SJSA1 (cell line): ENCODE measurements at places on chromosomes 7 and 10. TPM values are rescaled to one million over a fixed set of nuclear protein-coding genes. Genes with fewer than 3 reads are reported as not detected.

The CCDC172 gene
- not detected in 2 replicates for total RNA-seq

The NPY4R gene
- total RNA-seq: 0.06 and 0.71 TPM in 2 replicates

- no peak for DNase-seq
These were observed 2.0 kb upstream of the HOGA1 start for GRCh38 chr10:97582169-97582568.

The FAM241B gene
- 0.16 TPM in 1 of 2 replicates, not detected in the other for total RNA-seq

- DNase-seq: no peak
These were observed 145.8 kb downstream of the NSUN6 start for GRCh38 chr10:18505456-18506118.

DNA sequence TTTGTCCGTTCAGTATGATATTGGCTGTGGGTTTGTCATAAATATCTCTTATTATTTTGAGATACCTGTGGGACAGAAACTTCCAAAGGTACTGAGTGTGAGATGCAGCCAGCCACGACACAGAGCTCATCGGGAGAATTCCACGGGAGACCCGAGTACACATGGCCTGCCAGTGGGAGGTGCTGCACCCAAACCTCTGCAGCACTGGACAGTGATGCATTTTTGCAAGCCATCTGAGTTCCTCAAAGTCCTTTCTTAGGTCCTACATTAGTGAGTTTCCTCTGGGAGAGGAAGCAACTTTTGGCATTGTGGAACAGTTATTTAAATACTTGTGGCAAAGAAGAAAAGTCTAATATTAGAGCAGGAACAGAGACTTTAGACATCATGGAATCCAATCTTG lies 77.5 kb downstream of the ARID5B start:
- DNase-seq: no peak

DNA sequence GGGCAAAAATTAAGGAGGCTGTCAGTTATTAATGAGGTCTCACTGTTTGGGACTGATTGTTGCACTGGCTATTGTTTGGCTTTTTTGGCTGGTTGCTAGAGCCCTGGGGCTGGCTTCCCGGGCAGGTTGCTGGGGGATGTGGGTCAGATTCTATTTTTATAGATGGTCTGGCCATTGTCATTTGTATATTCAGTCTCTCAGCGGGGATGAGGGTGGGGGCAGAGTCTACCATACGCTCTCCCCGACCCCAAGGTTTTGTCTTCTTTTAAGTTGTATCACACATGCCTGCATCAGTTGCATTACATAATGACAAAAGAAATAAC lies 84.3 kb upstream of the GRB10 start:
- DNase-seq: no peak

- DNase-seq: no peak
These were observed 9.9 kb downstream of the SKIDA1 start for GRCh38 chr10:21515361-21516241.

- DNase-seq: peak; percentile 16
These were observed 41.5 kb upstream of the SMIM30 start for GRCh38 chr7:113159746-113160339.

The CYP26A1 gene
- 1.2 and 1.7 TPM in 2 replicates for total RNA-seq
